Mammary epithelial cell (primary cell): ENCODE measurements at places on chromosomes 11 and 22.

- peak; percentile 35 for DNase-seq
Observed at GRCh38 chr11:117037279-117037974, 60.8 kb downstream of the SIK3 start.

GRCh38 chr11:127492029-127492428, 491.5 kb upstream of the KIRREL3 start:
- no peak for DNase-seq

- no peak for DNase-seq
Observed at GRCh38 chr11:83628622-83629355, 342.6 kb upstream of the CCDC90B start.

DNA sequence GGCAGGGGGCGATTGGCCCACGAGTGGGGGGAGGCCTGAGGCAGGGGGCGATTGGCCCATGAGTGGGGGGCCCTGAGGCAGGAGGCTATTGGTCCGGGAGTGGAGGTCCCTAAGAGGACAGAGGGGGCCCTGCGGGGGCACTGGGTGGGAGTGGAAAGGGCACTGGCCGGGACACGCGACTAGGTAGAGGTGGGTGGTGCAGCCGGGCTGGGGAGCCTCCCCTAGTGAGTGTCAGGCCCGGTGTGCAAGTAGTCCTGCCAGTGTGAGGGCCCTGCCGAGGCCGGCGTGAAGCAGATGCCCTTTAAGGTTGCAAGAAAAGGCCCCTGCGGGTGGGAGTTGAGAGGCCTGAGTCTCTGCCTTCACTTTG, 909 bp upstream of the BRD1 start:
- DNase-seq, result no peak

DNA sequence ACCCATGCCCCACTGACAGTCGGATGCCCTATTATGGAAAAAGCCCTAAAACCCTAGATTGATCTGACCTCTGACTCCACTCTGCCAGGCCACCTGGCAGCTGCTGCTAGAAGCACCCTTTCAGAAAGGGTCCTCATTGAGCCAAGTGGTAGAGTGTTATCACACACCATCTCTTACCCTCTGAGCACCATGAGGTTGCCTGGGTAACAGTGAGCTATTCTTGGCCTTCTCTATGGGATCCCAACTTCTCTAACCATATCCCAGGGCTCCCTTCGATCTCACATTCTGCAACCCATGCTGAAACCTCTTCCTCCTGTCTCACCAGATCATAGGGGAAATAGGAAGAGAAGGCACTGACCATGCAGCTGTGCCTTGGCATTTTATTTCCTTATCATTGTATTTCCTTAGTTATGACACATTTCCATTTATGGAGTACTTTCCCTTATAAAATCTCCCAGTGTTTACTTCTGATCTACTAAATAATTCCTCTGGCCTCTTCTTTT, 52.7 kb downstream of the MPPED2 start:
- DNase-seq, result no peak

DNA sequence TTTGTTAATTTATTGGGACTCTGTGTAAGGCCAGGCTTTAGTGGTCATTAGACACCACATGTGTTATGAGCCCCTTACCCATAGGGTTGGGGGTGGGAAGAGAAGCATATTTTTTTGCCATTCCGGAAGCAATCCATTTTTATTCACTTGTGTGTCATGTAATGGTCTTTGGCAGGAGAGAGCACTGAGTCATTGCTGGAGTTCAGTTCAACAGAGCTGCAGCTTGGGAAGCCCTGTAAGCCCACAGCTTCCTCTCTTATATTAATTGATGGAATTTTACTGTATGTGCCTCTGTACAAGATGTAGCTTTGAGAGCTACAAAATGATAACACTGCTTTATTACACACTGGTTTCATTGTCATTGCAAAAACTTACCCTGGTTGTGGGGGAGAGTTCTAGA, 177.3 kb upstream of the SORL1-AS1 start:
- DNase-seq, result peak; percentile 49
